Suprapubic skin (tissue), 4 donors: ENCODE measurements at places on chromosomes 4 and X. TPM values are rescaled to one million over a fixed set of nuclear protein-coding genes. Genes with fewer than 3 reads are reported as not detected.

GATA1 gene
- not detected for total RNA-seq

AR gene
- total RNA-seq: 9.1 TPM

LAGE3 gene
- total RNA-seq: 44.4 TPM

SEC24B gene
- total RNA-seq: 38.6 TPM

MAGEE1 gene
- total RNA-seq: 1.5 TPM
